Subcutaneous preadipocyte (primary cell): ENCODE measurements at places on chromosomes 2 and 18. TPM values are rescaled to one million over a fixed set of nuclear protein-coding genes. Genes with fewer than 3 reads are reported as not detected.

INHA gene
- total RNA-seq = 0.20 and 0.37 TPM in 2 replicates

METTL5 gene
- total RNA-seq = 50.2 and 56.2 TPM in 2 replicates

PROC gene
- total RNA-seq = not detected in 2 replicates

TMEM200C gene
- total RNA-seq = under 0.01 TPM in 1 of 2 replicates, not detected in the other

CXXC1 gene
- total RNA-seq = 27.6 and 43.8 TPM in 2 replicates

WNT10A gene
- not detected in 2 replicates for total RNA-seq

TYMS gene
- 20.9 and 25.7 TPM in 2 replicates for total RNA-seq

VSNL1 gene
- total RNA-seq = 0.20 TPM in 1 of 2 replicates, not detected in the other

EGR4 gene
- not detected in 2 replicates for total RNA-seq

UGT1A3 gene
- not detected in 2 replicates for total RNA-seq

TMEM163 gene
- not detected in 2 replicates for total RNA-seq

FOXD4L1 gene
- under 0.01 TPM in 1 of 2 replicates, not detected in the other for total RNA-seq

FAM237A gene
- not detected in 2 replicates for total RNA-seq

WBP1 gene
- 22.0 and 25.6 TPM in 2 replicates for total RNA-seq

MAP3K20 gene
- total RNA-seq = 65.0 and 76.2 TPM in 2 replicates

IL37 gene
- not detected in 2 replicates for total RNA-seq

SSB gene
- 94.8 and 97.0 TPM in 2 replicates for total RNA-seq

SALL3 gene
- total RNA-seq = not detected in 2 replicates

VWC2L gene
- not detected in 2 replicates for total RNA-seq

GKN2 gene
- not detected in 2 replicates for total RNA-seq

MPP4 gene
- total RNA-seq = 2.6 and 5.3 TPM in 2 replicates

ATP6V1C2 gene
- total RNA-seq = under 0.01 TPM in 2 replicates

PLEK gene
- total RNA-seq = not detected in 2 replicates

PJVK gene
- total RNA-seq = 0.73 and 0.78 TPM in 2 replicates

SCN7A gene
- not detected in 2 replicates for total RNA-seq

MYL1 gene
- not detected in 2 replicates for total RNA-seq

UGT1A9 gene
- not detected in 2 replicates for total RNA-seq

HOXD13 gene
- total RNA-seq = 1.6 TPM in 1 of 2 replicates, not detected in the other

KCNG3 gene
- total RNA-seq = not detected in 2 replicates

G6PC2 gene
- total RNA-seq = not detected in 2 replicates

SLC14A1 gene
- under 0.01 and 1.2 TPM in 2 replicates for total RNA-seq

PREPL gene
- 37.1 and 40.3 TPM in 2 replicates for total RNA-seq

GPR55 gene
- under 0.01 TPM in 1 of 2 replicates, not detected in the other for total RNA-seq

NEMP2 gene
- total RNA-seq = 3.7 and 4.0 TPM in 2 replicates

VAPA gene
- total RNA-seq = 193 and 211 TPM in 2 replicates
